ENCODE measurements at places on chromosomes 16 and 17.

GRCh38 chr16:50288026-50288425 lies 21.7 kb downstream of the ADCY7 start:
- DNase-seq = no peak

DNA sequence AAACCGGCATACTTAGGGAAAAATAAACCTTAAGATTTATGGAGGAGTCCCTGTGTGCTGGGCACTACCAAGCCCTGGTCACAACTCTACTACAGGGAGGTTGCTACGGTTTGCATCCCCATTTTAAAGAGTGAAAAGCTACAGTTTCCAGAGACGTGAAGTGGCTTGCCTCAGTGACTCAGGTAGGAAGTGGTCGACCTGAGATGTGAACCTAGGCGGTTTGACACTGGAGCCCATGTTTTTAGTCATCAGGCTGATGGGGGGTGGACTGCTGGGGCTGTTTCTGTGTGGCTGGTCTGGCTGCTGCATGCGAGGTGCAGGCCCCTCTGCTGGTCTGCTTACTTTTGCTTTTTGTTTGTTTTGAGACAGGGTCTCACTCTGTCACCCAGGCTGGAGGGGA lies 6.6 kb downstream of the COX6A2 start:
- no peak for DNase-seq

DNA sequence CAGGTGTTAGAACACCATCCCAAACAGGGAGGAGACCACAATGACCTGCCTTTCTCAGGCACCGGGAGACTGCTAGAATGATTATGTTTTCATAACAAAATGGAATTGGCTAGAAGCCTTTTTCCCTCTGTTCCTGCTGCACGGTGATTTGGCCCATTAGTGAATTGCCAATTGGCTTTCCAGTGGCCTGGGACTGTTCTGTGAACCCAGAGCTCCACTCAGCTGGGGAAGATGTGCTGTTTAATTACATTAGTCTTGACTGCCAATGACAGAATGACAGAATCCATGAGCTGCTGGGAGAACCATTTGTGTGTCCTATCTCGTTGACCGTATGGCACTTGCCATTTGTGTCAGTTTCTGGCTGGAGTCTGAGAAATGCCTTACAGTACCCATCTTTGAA lies 242.9 kb downstream of the CDH11 start:
- no peak for DNase-seq

GRCh38 chr17:41527063-41528023 lies 765 bp downstream of the KRT19 start:
- no peak for DNase-seq

DNA sequence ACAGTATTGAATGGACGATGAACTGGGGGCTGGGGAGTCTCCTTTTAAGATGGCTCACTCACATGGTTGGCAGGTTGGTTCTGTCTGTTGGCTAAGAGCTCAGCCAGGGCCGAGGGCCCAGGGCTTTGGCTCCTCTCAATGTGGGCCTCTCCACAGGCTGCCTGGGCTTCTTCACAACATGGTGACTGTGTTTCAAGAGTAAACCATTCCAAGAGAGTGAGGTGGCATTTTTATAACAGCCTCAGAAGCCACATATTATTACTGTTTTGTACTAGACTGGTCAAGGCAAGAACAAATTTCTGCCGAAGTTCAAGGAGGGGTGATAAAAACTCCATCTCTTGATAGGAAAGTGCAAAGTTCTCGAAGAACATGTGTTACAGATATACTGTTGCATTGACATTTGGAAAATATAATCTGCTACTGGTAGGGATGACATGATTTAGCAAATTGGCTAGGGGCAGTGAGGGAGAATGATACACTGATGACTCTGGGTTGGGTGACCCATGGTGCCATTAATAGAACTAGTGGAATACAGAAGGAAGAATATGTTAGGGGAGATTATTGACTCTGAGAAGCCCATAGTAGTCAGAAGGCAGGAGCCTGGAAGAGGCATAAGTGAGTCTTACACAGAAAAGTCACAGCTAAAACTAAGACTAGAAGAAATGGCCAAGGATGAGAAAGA lies 13.7 kb downstream of the KRABD2 start:
- no peak for DNase-seq

- no peak for DNase-seq
Measured at GRCh38 chr17:17999364-18000029, 26.8 kb downstream of the DRC3 start.

DNA sequence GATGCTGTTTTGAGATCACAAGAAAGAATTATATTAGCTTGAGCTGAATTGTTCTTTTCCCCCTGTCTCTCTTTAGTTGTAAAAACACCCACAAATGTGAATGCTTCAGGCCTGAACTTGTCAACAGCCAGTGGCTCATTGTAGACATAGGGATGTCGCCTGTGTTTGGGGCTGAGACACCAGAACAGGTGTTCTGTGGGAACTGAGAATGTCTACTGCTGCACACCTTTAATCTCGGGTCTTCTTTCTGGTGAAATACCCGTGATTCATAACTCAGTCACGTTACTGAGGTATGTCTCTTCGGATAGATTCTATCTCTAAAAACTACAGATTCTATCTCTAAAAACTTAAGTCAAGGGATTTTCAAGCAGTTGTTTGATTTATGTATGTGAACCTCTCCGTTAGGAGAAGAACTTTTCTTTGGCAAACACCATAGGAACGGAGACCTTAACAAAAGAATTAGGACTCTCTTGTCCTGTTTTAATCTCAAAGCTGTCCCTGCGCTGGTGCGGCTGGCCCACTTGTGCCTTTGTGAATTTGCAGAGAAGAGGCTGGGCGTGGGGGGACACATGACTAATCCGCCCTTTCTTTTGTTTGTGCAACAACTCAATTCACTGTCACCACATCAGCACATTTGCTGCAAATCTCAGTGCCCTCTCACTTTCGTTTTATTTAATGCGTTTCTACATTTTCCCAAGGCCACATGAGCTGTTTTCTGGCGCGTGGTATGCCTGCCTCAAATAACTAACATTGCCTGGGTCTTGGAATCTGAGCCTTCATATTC lies 643.0 kb downstream of the MAF start:
- no peak for DNase-seq

Measured in NCI-H2107 (cell line).